Astrocyte (in vitro differentiated cells and primary cell): ENCODE measurements at places on chromosomes 11 and 22. TPM values are rescaled to one million over a fixed set of nuclear protein-coding genes. Genes with fewer than 3 reads are reported as not detected.
A peak's percentile ranks its signal among the peaks of the same experiment; 100 is the strongest.

GRCh38 chr11:120235024-120235628 is 4.8 kb upstream of the POU2F3 start:
- DNase-seq, result no peak

- no peak for DNase-seq
Observed at GRCh38 chr22:41551877-41552582, 7.8 kb upstream of the POLR3H start.

DNA sequence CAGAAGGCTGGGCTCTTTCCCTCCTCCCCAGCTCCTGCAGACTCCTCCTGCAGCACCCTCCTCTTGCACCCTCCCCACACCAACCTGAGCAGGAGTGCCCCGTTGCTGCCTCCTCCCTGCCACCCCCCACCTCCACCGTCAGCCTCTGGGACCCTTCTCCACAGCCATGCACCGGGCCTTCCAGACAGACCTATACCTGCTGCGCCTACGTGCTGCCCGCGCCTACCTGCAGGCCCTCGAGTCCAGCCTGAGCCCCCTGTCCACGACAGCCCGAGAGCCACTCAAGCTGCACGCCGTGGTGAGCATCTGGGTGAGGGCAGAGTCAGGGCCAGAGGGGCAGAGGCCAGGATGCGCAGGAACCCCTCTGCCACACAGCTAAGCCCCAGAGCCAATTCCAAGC is 16.2 kb downstream of the ZDHHC24 start:
- DNase-seq, result no peak

GRCh38 chr11:40129266-40129665 is 1330.2 kb downstream of the LRRC4C start:
- no peak for DNase-seq

DNA sequence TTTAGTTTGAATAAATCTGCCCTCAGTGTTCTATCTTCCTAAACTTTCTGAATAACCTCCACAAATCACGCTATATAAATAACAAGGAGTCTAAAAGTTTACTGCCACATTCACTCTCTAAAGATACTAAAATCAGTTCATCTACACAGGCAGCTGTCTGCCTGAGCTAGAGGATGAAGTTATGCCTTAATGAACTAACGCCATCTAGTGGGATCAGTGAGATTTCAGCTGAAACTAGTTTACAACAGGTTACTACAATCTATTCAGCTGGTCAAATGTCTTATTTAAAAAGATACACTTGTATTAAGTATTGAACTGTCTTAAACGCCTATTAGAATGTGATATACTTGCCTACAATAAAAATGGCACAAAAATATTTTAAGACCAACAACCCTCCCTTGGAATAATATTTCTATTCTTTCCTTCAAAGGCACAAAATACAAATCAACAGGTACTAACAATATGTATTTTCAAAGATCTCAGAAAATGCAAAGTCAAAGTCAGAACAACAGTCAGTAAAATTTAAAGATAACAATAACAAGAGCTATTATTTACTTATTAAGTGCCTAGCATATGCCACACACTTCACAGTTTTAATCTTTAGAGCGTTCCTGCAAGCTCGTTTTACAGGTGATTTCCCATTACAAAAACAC is 84.1 kb downstream of the LARGE2 start:
- DNase-seq, result peak; percentile 49

P2RX6 gene
- 0.22 and 0.45 TPM in 2 replicates for total RNA-seq

OR51A2 gene
- not detected in 2 replicates for total RNA-seq

CASP5 gene
- not detected in 2 replicates for total RNA-seq

SYNGR1 gene
- 12.0 and 14.1 TPM in 2 replicates for total RNA-seq
